ENCODE measurements at places on chromosomes 3 and 15.

GRCh38 chr3:155748611-155749365 lies 3.9 kb upstream of the PLCH1 start:
- H3K27ac ChIP-seq: no peak overlapping the region
- no peak for DNase-seq
- no peak overlapping the region for H3K4me3 ChIP-seq
- no peaks in the 10 kb centered on the region for H3K27me3 ChIP-seq

DNA sequence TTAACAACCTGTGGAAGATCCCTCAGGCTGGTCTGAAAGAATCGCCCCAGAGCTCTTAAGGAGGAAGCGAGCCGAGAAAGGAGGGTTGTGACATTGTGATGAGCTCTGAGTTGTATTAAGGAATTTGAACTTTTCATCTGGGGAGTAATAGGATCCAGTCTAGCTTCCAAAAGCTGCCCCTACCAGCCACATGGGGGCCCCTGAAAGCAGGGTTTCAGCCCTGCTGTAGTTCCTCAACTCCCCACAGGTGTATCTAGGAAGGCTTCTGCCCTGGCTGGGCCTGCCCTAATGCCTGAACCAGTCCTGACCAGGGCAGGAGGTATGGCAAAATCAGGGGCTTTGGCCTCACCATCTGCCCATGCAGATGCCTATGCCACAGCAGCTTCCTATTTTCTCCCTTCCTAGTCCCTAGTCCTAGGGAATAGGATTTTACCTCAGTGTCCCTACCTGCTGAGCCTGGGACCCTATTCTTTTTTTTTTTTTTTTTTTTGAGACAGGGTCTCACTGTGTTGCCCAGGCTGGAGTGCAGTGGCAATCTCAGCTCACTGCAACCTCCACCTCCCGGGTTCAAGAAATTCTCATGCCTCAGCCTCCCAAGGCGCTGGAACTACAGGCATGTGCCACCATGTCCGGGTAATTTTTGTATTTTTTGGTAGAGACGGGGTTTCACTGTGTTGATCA lies 5.0 kb upstream of the AP3S2 start:
- H3K4me1 ChIP-seq: no peaks in the 10 kb centered on the region
- DNase-seq: peak; percentile 71
- no peaks in the 10 kb centered on the region for H3K27me3 ChIP-seq
- H3K36me3 ChIP-seq: no peaks in the 10 kb centered on the region

- H3K4me3 ChIP-seq: no peak overlapping the region
- H3K4me1 ChIP-seq: no peaks in the 10 kb centered on the region
- H3K27me3 ChIP-seq: no peaks in the 10 kb centered on the region
- no peak overlapping the region for H3K27ac ChIP-seq
These were observed 287.4 kb upstream of the SLCO3A1 start for GRCh38 chr15:91566141-91566540.

DNA sequence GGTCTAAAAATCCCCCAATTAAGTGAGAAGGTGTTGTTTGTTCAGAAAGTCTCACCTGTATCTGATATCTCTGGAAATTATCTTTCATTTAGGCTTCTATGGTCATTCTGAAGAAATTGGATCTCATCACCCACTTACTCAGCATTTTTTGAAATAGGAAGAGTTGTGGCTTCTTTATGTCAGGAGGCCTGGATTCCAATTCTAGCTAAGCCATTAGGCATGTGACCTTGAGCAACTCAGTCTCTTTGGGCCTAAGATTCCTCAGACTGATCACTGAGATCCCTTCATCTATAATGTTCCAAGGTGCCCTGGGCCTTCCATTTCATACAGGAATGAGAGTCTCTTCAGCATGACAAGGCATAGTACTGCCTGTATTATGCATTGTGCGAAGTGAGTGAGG lies 70.3 kb downstream of the ARHGEF26 start:
- no peaks in the 10 kb centered on the region for H3K27me3 ChIP-seq
- no peak for DNase-seq
- H3K4me1 ChIP-seq: no peaks in the 10 kb centered on the region
- no peak overlapping the region for H3K27ac ChIP-seq

GRCh38 chr15:64596701-64597476 lies 136.5 kb downstream of the ZNF609 start:
- no peaks in the 10 kb centered on the region for H3K36me3 ChIP-seq
- no peak for DNase-seq
- peak overlapping the region; percentile 36 for H3K27ac ChIP-seq
- no peaks in the 10 kb centered on the region for H3K27me3 ChIP-seq
- H3K4me3 ChIP-seq: peak overlapping the region; percentile 13

GRCh38 chr15:89074402-89075012 lies 13.7 kb upstream of the ABHD2 start:
- no peaks in the 10 kb centered on the region for H3K4me1 ChIP-seq
- no peaks in the 10 kb centered on the region for H3K36me3 ChIP-seq
- H3K27ac ChIP-seq: no peak overlapping the region

DNA sequence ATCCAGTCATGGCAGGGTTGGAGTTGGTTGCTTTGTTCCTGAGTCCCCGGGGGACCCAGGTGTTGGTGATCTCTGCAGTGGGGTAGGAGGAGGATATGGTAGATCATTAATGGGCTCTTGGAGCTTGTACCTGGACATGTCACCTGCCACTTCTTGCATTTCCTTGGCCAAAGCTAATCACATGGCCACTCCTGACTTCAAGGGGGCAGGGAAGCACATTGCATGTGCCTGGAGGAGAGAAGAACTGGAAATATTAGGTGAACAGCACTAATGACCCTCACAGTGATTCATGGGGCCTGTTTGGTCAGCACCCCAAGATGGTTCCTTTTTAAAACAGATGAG lies 87.1 kb upstream of the MYZAP start:
- peaks cover 16% of the 10 kb centered on the region for H3K4me1 ChIP-seq
- no peaks in the 10 kb centered on the region for H3K27me3 ChIP-seq
- DNase-seq: no peak
- no peak overlapping the region for H3K4me3 ChIP-seq
